IMR-90 (cell line): ENCODE measurements at places on chromosomes 16 and 17. TPM values are rescaled to one million over a fixed set of nuclear protein-coding genes. Genes with fewer than 3 reads are reported as not detected.

- DNase-seq: no peak
These were observed 25.1 kb upstream of the SUPT4H1 start for GRCh38 chr17:58377093-58377601.

FBXO39 gene
- not detected in 2 replicates for total RNA-seq

GRCh38 chr17:50087246-50087911 lies 7.8 kb upstream of the PDK2 start:
- peak; percentile 72 for DNase-seq

PLLP gene
- total RNA-seq: not detected in 2 replicates

NKIRAS2 gene
- total RNA-seq: 20.8 and 25.6 TPM in 2 replicates

- peak; percentile 34 for DNase-seq
These were observed 59.5 kb upstream of the GSE1 start for GRCh38 chr16:85553436-85554113.
